ENCODE measurements at places on chromosomes 1 and 21. TPM values are rescaled to one million over a fixed set of nuclear protein-coding genes. Genes with fewer than 3 reads are reported as not detected.

DNA sequence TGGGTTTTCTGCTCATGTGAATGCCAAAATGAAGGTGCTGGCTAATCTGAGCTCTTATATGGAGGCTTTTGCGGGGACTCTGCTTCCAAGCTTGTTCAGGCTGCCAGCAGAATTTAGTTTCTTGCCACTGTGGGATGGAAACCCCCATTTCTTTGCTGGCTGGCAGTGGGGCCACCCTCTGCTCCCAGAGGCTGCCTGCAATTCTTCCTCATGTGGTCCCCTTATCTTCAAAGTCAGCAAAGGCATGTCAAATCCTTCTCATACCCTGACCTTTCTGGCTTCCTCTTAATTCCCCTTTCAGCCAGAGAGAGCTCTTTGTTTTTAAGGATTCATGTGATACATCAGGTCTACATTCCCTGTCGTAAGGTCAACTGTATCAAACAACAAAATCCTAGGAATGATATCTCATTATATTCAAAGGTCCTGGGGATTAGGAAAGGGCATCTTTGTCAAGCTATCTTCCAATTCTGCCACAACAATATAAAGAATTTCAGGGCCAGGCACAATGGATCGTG is 5.2 kb upstream of the GPR161 start:
- H3K4me1 ChIP-seq, result peaks cover 24% of the 10 kb centered on the region
- DNase-seq, result no peak
- no peaks in the 10 kb centered on the region for H3K36me3 ChIP-seq
- H3K27ac ChIP-seq, result no peak overlapping the region
- no peaks in the 10 kb centered on the region for H3K27me3 ChIP-seq

SPOCD1 gene
- total RNA-seq, result 4.2 TPM

- H3K27ac ChIP-seq, result no peak overlapping the region
- no peak for DNase-seq
- H3K4me3 ChIP-seq, result no peak overlapping the region
- H3K36me3 ChIP-seq, result no peaks in the 10 kb centered on the region
Measured at GRCh38 chr1:43572538-43572937, 41.9 kb downstream of the PTPRF start.

DNA sequence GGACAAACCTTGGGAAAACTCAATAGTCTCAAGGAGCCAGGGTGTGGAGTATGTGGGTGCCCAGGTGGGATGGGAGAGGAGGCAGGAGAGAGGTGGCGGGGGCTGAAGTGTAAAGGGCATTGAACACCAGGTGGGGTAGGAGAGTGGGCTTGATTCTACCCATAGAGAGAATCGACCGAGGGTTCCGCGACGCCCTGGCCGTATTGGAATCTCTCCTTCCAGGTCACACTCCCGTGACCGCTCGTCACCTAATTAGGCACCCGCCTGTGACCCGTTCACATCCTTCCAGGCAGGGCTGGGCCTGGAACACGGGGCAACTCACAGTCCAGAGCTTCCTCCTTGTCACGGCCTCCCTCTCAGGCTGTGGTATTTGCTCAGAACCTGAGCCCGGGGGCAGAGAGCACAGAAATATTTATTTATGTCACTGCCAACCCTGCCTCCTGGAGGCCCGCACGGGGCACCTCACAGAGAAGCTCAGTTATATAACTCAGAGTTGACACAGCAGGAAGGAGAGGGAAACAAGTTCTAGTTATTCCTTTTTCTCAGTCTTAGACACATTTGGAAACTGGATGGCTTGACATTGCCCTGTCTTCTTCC is 12.0 kb downstream of the NCMAP start:
- H3K27me3 ChIP-seq, result no peaks in the 10 kb centered on the region
- no peak overlapping the region for H3K27ac ChIP-seq
- no peak overlapping the region for H3K4me3 ChIP-seq
- H3K4me1 ChIP-seq, result no peaks in the 10 kb centered on the region
- H3K36me3 ChIP-seq, result no peaks in the 10 kb centered on the region

Measured in spleen (tissue), 13 donors.